NCI-H1048 (cell line): ENCODE measurements at places on chromosomes 11 and 22.

DNA sequence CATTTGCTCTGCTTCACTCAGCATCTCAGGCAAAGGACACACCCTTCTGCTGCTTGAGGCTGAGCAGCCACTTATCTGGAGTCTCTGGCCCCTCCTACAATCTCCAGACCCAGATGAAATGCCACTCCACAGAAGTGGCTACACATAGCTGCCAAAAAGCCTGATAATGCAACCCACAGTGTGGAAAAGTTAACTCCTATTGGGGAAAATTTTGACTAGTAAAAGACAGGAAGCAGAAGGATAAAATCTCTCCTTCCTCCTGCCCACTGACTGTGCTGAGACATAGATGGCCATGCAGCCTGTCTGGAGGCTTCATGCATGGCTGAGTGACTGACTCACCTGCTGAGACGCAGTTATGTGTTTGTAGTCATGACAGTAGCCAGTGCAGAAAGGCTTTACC lies 92.3 kb upstream of the TEAD1 start:
- no peak for DNase-seq

- peak; percentile 18 for DNase-seq
Observed at GRCh38 chr11:5624489-5625279, at the start of gene TRIM34. TRIM34 (plus strand) TSS chr11:5625001; CDS start chr11:5632332, 7,331 bp downstream.

GRCh38 chr22:35231585-35232084 lies 25.7 kb upstream of the HMGXB4 start:
- DNase-seq, result peak; percentile 43

DNA sequence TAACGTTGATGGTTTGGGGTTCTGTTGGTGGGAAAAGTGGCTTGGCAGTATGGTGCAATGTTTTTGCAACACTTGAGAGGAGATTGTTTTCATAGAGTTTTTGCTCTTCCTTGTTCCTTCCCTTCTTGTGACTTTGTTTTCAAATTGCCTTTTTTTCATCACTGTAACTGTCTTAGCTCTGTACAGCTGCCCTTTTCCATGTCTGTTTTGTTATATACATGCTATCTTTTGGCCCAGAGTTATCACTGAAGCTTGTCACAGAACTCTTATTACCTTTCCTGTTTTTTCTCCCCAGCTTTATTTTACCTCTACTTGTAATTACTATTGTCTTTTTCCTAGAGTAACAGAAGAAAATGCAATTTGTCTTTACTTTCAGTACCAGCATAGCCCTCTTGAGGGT lies 154.1 kb downstream of the DDX10 start:
- DNase-seq, result no peak

GRCh38 chr11:24060125-24060524 lies 436.7 kb upstream of the LUZP2 start:
- DNase-seq, result no peak

DNA sequence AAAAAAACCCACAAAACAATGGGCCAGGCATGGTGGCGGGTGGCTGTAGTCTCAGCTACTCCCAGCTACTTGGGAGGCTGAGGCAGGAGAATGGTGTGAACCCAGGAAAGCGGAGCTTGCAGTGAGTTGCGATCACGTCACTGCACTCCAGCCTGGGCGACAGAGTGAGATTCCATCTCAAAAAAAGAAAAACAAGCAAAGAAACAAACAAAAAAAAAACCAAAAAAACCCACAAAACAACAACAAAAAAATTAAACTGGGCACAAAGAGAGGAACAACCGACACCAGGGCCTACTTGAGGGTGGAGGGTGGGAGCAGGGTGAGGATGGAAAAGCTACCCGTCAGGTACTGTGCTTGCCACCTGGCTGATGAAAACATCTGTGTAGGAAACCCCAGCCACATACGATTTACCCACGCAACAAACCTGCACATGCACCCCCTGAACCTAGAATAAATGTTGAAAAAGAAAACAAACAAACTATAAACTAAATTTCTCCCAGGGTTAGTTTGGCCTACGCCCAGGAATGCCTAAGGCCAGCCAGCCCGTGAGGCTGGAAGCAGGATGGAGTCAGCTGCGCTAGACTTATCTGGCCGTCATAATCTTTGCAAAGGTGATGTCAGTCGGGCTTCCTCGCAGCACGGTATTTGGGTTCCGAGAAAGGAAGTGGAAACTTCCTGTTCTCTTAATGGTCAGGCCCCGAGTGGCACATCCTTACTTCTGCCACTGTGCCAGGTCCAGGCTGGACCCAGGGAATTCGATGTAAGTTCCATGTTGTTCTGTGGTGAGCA lies 21.9 kb upstream of the CYB5R3 start:
- DNase-seq, result no peak

GRCh38 chr11:19774817-19775580 lies 62.4 kb downstream of the NAV2 start:
- no peak for DNase-seq

DNA sequence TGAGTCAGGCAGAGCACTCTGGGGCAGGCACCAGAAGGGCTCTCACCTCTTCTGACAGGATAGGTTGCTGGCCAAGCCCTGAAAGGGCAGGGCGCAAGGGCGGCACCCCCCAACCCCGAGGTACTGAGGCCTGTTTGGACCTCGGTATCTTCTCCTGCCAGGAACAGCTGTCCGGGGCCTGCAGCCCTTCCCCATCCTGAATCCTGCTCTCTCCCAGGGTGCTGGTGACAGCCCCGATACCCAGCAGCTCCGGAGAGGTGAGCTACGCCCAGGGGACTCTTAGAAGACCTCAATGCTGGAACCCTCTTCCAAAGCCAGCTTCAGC lies 79.1 kb downstream of the PHF21B start:
- DNase-seq, result no peak

DNA sequence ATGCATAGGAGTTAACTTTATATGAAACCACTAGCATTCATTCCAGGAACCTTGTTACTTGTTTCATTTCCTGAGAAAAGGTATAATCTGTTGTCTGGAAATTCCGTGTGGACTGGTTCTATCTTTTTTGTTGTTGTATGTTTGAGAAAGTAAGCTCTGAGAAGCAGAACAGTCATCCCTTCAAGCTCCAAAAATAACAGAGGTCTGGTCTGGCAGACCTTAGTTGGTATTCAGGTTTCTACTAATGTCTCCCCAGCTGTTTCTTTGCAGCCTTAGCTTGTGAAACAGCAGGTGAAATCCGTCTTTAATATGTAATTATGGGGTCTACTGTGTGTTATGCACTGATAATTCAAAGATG lies 2.4 kb downstream of the RNF121 start:
- no peak for DNase-seq

- no peak for DNase-seq
Observed at GRCh38 chr22:46985507-46985882, 223.0 kb downstream of the TBC1D22A start.

GRCh38 chr11:128525411-128526243 lies 61.7 kb downstream of the ETS1 start:
- no peak for DNase-seq

GRCh38 chr11:2927851-2928604 lies 1.2 kb downstream of the PHLDA2 start:
- no peak for DNase-seq

DNA sequence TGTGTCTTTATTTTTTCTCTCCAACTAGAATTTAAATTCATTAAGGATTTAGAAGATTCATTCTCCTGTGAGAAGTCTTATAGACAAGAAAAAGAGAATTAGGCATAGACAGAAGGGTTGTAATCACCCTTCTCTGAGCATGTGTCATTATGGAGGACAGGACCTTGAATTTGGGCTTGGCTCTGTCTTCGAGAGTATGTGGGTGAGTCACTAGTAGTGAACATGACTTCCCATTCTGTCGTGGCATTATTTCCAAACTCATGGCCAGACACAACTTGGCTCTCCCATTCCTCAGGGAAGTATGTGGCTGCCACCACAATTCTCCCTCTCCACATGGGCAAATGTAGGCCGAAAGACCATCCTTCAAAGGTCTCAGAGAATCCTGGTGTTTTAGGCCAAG lies 14.3 kb upstream of the ANKK1 start:
- DNase-seq, result no peak

GRCh38 chr11:34275486-34275885 lies 82.3 kb downstream of the ABTB2 start:
- DNase-seq, result no peak

DNA sequence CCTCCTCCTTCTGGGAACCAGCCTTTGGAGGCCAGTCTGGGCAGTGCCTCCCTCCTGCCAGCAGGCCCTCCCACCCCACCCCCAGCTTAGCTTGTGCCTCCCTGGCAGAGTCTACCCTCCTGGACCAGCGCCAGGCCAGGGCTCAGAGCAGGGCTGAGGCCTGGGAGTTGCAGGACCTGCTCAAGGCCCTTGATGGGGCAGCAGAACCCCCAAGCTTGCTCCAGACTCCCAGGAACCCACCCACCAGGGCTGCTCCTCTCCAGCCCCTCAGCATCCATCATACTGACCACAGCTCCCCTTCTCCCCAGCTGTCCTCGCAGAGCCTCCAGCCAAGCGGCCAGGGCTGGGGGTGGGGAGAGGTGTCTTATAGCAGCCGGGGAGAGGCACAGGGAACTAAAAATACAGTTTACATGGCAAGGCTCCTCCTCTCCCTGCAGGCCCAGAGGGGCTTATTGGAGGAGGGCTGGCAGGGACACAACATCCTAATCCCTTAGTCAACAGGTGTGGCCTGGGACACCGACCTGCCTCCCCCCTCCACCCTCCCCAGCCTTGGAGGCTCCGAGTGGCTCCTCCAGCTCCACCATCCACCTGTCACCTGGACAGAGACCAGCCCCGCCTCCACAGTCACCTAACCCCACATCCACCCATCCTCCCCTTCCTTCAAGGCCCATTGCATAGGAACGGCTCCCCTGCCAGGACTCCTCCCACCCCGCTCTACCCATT lies 5.2 kb upstream of the MB start:
- DNase-seq, result no peak

DNA sequence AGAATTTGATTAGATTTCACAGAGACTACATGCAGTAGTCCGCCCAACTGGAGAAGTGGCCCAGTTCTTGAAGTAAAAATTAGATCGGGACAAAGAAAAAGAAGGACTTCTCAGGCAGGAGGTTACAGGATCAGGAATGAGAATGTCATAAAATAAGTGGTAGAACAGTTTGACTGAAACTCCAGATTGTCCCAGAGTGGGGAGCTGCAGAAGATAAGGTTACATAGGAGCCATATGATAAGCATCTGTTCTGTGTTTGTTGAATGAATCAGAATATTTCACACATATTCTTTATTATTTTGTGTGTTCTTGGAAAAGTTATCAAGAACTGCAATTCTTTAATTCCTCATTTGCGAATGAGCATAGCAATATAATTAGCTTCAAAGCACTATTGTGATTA lies 210.6 kb downstream of the AASDHPPT start:
- DNase-seq, result no peak

GRCh38 chr11:19226378-19227195 lies 14.2 kb downstream of the E2F8 start:
- DNase-seq, result no peak

DNA sequence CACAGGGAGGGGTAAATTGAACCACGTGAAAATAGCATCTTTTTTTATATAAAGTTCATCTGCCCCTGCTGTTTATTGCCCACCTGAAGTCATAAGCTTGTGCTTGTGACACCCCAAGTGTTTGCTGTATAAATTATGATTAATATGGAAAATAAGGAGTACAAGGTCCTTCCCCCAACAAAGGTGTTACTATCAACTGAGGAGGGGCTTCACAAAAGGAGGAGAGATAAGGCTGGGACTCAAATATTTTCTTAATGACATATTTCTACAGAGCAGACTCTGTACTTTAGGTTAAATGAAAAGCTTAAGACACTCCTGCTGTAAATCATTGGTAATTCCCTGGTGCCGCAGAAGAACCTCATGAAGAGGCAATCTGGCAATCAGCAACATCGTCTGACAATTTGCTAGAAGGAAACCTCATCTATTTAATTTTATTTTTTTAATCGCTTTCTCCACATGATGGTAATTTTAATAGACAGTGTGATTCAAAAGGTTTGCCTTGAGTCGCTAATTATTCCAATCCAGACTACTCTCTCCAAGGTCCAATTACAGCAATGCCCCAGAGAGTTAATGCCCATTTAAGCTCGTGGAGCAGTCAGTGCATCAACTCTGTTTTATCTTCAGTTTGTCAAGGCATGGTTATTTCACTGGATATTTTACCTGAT lies 1432.4 kb downstream of the FAM181B start:
- no peak for DNase-seq

GRCh38 chr11:124886476-124886875 lies 11.2 kb downstream of the ROBO4 start:
- no peak for DNase-seq

- DNase-seq, result no peak
Observed at GRCh38 chr11:47536915-47537314, 16.0 kb downstream of the CELF1 start.

DNA sequence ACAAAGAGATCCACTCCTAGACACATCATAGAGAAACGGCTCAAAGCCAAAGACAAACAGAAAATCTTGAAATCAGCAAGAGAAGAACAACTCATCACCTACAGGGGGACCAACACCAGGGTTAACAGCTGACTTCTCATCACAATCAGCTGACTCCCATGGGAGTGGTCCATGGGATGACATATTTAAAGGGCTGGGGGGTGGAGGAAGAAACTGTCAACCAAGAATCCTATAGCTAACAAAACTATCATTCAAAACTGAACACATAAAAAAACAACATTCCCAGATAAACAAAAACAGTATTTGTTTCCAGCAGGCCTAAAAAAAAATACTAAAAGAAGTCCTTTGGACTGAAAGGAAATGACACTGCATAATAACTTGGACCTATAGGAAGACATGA lies 86.7 kb downstream of the APOL5 start:
- no peak for DNase-seq

- DNase-seq, result no peak
Observed at GRCh38 chr11:120344302-120345004, 8.2 kb downstream of the ARHGEF12 start.

DNA sequence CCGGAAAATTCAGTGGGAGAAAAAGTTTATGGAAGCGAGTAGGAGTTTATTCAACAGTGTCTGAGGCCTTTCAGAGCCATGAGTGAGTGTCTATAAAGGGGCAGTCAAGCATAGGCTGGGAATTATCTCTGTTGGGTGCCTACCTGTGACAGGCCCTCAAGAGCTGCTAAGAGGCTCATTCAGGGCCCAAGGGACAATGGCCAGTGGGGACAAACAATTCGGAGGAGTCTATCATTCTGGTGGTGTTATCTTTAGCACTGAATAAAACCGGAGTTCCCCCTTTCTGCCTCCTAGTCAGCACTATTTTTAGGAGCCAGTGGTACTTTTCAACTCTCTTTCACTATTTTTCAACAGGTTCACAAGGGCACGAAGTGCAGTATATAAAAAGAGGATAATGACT lies 89.5 kb upstream of the HTATIP2 start:
- DNase-seq, result no peak

DNA sequence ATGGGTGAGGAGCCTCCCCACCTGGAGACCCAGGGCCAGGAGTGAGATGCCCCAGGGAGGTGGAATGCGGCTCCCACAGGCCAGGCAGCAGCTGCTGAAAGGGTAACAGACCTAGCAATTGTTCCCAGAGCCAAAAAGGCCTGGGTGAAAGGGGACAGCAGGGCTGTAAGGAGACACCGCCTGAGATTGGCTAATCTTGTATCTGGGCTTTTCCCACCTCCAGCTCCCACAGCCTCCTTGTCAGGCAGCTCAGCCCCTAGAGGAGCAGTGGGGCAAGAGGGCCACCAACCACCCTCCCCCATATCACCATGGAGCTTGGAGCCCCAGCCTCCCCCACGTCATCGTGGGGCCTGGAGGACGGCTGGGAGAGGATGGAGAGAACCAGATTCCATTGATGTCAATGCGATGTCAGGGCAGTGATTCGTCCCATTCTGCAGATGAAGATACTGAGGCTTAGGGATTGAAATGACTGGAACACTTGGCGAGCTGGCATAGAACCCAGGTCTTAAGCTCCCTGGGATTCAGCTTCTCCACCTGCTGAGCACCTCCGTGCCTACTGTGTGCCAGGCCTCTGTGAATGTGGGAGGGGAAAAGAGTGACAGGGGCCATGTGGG lies 2.9 kb upstream of the MGAT3 start:
- DNase-seq, result no peak
